ENCODE measurements at places on chromosomes 6 and 20. TPM values are rescaled to one million over a fixed set of nuclear protein-coding genes. Genes with fewer than 3 reads are reported as not detected.

- peaks cover 28% of the 10 kb centered on the region for H3K4me1 ChIP-seq
- H3K36me3 ChIP-seq = no peaks in the 10 kb centered on the region
- peak overlapping the region; percentile 78 for H3K4me3 ChIP-seq
- H3K27ac ChIP-seq = peak overlapping the region; percentile 62
- no peak for DNase-seq
Measured at GRCh38 chr6:13814938-13815575, 700 bp upstream of the MCUR1 start.

DNA sequence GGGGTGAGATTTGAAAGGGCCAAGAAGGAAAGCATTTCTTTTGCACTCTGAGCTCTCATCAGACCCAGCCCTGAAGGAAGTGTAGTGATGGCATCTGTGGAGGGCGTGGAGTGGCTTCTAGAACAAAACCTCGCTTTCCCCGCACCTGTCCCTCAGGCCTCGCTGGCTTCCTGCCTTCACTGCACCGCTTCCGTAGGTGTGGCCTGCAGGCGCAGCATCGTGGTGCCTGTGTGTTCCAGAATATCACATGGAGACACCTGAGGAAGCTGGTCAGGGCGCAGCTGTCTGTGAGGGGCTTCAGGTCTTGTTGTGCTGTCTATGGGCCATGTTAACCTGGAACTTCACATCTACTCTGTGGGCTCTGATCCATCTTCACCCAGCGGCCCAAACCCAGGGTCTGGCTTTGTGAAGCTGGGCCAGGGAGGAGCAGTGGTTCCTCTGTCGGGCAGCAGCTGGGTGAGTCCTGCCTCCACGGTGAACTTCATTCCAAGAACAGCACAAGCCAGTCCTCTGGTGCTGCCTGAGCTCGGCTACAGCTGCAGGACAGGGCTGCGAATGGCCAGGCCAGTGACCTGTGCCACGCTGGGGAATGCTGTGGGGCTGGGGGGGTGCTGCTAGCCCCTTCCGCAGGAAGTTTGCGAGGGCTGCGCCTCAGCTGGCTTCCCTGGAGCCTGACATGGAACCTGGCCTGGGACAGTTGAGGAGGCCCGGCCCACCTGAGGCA is 40.9 kb downstream of the DSTN start:
- no peaks in the 10 kb centered on the region for H3K27me3 ChIP-seq
- H3K27ac ChIP-seq = peak overlapping the region; percentile 57

DNA sequence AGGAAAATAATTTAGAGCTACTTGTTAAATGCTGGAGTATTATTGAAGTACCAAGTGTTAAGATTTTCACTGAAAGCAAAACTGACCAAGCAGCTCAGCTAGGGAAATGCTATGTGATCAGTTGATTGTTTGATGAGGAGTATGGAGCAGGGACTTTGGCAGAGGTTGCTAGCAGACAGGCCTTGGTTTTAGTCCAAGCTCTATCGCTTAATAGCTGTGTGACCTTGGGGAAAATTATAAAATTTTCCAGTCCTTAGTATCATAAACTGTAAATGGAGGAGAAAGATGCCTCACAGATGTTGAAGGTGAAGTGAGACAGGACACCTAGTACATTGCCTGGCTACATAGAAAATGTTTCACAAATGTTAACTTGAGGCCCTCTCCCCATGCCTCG is 136.6 kb downstream of the MTHFD1L start:
- H3K27ac ChIP-seq = no peak overlapping the region
- peaks cover 5% of the 10 kb centered on the region for H3K4me1 ChIP-seq
- no peaks in the 10 kb centered on the region for H3K27me3 ChIP-seq
- DNase-seq = no peak

The NR2E1 gene
- not detected for total RNA-seq

- no peaks in the 10 kb centered on the region for H3K36me3 ChIP-seq
- no peak for DNase-seq
- H3K27me3 ChIP-seq = no peaks in the 10 kb centered on the region
- no peaks in the 10 kb centered on the region for H3K4me1 ChIP-seq
- no peak overlapping the region for H3K27ac ChIP-seq
Measured at GRCh38 chr6:170229851-170230519, 60.9 kb downstream of the DLL1 start.

- H3K36me3 ChIP-seq = no peaks in the 10 kb centered on the region
- H3K27me3 ChIP-seq = no peaks in the 10 kb centered on the region
- no peak overlapping the region for H3K4me3 ChIP-seq
- H3K27ac ChIP-seq = no peak overlapping the region
Measured at GRCh38 chr6:53244958-53245357, 96.3 kb upstream of the GCM1 start.

The PAK1IP1 gene
- 7.2 TPM for total RNA-seq

- no peaks in the 10 kb centered on the region for H3K27me3 ChIP-seq
- H3K4me3 ChIP-seq = no peak overlapping the region
- peaks cover 48% of the 10 kb centered on the region for H3K4me1 ChIP-seq
- no peak overlapping the region for H3K27ac ChIP-seq
Measured at GRCh38 chr6:90293319-90293953, 3.2 kb downstream of the BACH2 start.

The THBS2 gene
- total RNA-seq = not detected

DNA sequence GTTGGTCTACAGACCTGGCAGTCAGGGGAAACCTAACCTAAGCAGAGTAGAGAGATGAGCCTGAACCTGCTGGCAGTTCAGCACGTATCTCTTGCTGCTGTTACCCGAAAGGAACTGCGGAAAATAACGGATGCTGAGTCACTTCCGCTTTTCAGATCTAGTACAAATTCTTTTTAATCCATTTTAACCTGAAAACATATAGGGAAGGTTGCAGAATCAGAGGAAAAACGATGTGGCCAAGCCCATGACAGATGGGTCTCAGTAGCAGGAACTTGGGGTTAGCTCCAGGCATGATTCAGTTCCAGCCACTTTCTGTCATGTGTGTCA is 351.9 kb upstream of the PRND start:
- H3K27me3 ChIP-seq = no peaks in the 10 kb centered on the region
- no peak overlapping the region for H3K4me3 ChIP-seq
- no peak overlapping the region for H3K27ac ChIP-seq
- H3K4me1 ChIP-seq = peaks cover 13% of the 10 kb centered on the region

The DAAM2 gene
- total RNA-seq = not detected

The FABP7 gene
- not detected for total RNA-seq

GRCh38 chr6:48919555-48919954 is 543.5 kb downstream of the MMUT start:
- no peaks in the 10 kb centered on the region for H3K36me3 ChIP-seq
- H3K4me1 ChIP-seq = no peaks in the 10 kb centered on the region
- no peak overlapping the region for H3K4me3 ChIP-seq
- no peaks in the 10 kb centered on the region for H3K27me3 ChIP-seq

The RBBP9 gene
- total RNA-seq = 9.2 TPM

- H3K27me3 ChIP-seq = no peaks in the 10 kb centered on the region
- no peak for DNase-seq
- no peaks in the 10 kb centered on the region for H3K36me3 ChIP-seq
- no peaks in the 10 kb centered on the region for H3K4me1 ChIP-seq
- no peak overlapping the region for H3K27ac ChIP-seq
- no peak overlapping the region for H3K4me3 ChIP-seq
Measured at GRCh38 chr6:38307740-38308139, 332.0 kb downstream of the BTBD9 start.

The ANKRD66 gene
- not detected for total RNA-seq

GRCh38 chr6:51513891-51514747 is 573.3 kb downstream of the PKHD1 start:
- H3K27ac ChIP-seq = no peak overlapping the region
- H3K4me1 ChIP-seq = no peaks in the 10 kb centered on the region
- H3K4me3 ChIP-seq = no peak overlapping the region
- H3K27me3 ChIP-seq = no peaks in the 10 kb centered on the region
- H3K36me3 ChIP-seq = no peaks in the 10 kb centered on the region
- DNase-seq = no peak

DNA sequence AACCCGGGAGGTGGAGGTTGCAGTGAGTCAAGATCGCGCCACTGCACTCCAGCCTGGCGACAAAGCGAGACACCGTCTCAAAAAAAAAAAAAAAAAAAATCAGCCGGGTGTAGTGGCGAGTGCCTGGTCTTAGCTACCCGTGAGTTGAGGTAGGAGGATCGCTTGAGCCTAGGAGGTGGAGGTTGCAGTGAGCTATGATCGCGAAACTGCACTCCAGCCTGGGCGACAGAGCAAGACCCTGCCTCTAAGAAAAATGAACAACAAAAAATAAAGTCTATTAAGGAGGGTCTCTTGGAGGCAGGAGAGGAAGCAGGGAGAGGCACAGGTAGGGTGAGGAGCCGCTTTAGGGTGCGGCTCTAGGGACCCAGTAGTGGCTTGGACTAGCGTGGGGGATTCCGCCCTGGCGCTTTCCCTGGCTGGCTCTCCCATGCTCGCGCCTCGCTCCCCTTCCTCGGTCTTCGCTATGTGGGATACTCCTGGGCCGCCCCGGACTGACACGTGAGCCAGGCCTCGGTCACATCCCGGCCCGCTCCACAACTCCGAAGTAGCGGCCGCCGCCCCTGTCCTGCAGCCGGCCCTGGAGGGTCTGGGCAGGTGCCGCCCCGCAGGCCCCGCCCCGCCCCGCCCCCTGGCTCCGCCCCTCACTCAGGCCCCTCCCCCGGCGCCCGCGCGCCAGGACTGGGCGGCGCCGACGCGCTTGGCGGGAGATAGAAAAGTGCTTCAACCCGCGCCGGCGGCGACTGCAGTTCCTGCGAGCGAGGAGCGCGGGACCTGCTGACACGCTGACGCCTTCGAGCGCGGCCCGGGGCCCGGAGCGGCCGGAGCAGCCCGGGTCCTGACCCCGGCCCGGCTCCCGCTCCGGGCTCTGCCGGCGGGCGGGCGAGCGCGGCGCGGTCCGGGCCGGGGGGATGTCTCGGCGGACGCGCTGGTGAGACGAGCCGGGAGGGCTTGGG is at the start of gene MYBL2:
Gene MYBL2 (plus strand): TSS at position 739 of the 953 bp plus-strand sequence. CDS start 170 bp downstream, at position 909.
- H3K27me3 ChIP-seq = peaks cover 5% of the 10 kb centered on the region
- peak; percentile 60 for DNase-seq
- no peaks in the 10 kb centered on the region for H3K36me3 ChIP-seq
- H3K27ac ChIP-seq = no peak within 1 kb of the TSS
- peaks cover 7% of the 10 kb centered on the region for H3K4me1 ChIP-seq

The ZNF217 gene
- total RNA-seq = 111 TPM

The CST2 gene
- not detected for total RNA-seq

DNA sequence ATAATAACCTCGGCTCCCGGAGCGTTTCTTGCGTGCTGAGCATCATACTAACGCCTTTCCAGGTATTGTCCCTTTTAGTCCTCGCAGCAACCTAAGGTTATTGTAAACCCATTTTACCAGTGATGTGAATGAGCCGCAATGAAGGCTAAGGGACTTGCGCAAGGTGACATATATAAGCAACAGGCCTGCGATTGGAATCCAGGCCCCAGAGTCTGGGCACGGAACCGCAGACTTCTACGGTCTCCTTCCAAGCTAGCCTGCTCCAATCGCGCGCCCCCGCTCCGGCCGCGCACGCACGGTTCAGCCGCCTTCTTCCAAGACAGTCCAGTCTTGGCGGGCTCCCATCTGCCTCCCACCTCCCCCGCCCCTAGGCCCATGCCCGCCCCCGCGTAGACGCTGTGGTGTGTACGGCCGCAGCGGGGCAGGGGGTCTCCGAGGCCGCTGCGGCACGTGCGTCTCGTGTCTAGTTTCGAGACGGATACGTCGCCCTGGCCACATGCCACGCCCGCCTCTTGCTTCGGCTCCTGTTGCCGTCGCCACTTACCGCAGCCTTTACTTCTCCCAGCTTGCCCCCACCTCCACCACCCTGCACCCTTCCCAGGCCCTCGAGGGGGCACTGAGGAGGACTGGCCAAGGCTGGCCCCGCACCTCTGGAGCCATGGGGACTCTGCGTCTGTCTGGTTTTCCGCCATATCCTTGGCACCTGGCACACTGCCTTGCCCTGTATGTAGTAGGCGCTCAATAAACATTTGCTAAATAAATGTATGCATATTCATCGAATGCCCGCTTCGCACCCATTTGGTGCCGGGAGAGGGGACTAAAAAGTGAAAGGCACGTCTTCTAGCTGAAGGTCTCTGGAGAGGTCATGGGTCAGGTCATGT is 855 bp upstream of the GFOD1 start:
- H3K27me3 ChIP-seq = no peaks in the 10 kb centered on the region
- no peak overlapping the region for H3K27ac ChIP-seq
- H3K4me3 ChIP-seq = peak overlapping the region; percentile 17
- no peaks in the 10 kb centered on the region for H3K36me3 ChIP-seq
- H3K4me1 ChIP-seq = peaks cover 12% of the 10 kb centered on the region
- DNase-seq = peak; percentile 9

The HTR1E gene
- not detected for total RNA-seq

- H3K27ac ChIP-seq = no peak overlapping the region
- no peaks in the 10 kb centered on the region for H3K36me3 ChIP-seq
- H3K4me1 ChIP-seq = no peaks in the 10 kb centered on the region
- no peak for DNase-seq
- no peaks in the 10 kb centered on the region for H3K27me3 ChIP-seq
Measured at GRCh38 chr6:55130806-55131324, 43.5 kb upstream of the HCRTR2 start.

- no peaks in the 10 kb centered on the region for H3K4me1 ChIP-seq
- no peak for DNase-seq
- no peaks in the 10 kb centered on the region for H3K27me3 ChIP-seq
Measured at GRCh38 chr6:36399970-36400369, 12.5 kb upstream of the ETV7 start.

DNA sequence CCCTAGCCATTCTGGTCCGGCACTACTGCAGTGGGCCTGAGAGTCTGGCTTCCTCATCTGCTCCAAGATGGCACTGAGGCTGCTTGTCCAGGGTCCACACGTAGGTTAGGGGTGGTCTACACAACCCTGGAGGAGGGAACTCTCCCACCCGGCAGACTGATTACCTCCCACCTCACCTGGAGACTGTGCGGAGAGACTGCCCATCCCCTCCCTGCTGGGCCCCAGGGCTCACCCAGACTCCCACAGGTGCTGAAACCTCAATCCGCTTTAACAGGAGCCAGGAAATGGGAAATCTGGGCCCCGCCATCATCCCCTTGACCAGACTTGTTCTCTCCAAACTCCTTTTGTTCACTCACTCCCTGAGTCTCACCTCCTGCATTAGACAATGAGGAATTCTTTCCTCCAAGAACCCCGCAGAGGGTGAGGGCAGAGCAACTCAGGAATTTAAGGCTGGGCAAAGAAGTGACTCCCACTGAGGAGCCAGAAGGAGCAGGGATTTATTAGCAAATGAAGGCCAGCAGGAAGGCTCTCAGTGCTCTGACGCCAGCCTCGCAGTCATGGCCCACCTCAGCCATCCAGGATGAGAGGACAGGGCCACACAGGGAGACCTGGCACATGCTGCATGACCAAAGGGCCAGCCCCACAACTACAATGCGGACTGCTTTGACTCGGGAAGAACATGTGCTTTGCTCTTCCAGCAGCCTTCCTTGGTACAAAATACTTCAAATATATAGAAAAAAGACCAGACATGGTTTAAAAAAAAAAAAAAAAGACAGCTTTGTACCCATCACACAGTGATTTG is 53.0 kb downstream of the CDK5RAP1 start:
- no peak overlapping the region for H3K27ac ChIP-seq
- no peaks in the 10 kb centered on the region for H3K36me3 ChIP-seq
- DNase-seq = no peak
- H3K4me1 ChIP-seq = peaks cover 7% of the 10 kb centered on the region

The INSM1 gene
- not detected for total RNA-seq

Data from CD4-positive, alpha-beta memory T cell (primary cell).